ENCODE measurements at places on chromosomes 1 and 21.

GRCh38 chr1:52056163-52056936 is at the start of gene BTF3L4:
Gene BTF3L4 (plus strand): TSS chr1:52056295. CDS start chr1:52059848, 3,553 bp downstream.
- peak; percentile 92 for DNase-seq

DNA sequence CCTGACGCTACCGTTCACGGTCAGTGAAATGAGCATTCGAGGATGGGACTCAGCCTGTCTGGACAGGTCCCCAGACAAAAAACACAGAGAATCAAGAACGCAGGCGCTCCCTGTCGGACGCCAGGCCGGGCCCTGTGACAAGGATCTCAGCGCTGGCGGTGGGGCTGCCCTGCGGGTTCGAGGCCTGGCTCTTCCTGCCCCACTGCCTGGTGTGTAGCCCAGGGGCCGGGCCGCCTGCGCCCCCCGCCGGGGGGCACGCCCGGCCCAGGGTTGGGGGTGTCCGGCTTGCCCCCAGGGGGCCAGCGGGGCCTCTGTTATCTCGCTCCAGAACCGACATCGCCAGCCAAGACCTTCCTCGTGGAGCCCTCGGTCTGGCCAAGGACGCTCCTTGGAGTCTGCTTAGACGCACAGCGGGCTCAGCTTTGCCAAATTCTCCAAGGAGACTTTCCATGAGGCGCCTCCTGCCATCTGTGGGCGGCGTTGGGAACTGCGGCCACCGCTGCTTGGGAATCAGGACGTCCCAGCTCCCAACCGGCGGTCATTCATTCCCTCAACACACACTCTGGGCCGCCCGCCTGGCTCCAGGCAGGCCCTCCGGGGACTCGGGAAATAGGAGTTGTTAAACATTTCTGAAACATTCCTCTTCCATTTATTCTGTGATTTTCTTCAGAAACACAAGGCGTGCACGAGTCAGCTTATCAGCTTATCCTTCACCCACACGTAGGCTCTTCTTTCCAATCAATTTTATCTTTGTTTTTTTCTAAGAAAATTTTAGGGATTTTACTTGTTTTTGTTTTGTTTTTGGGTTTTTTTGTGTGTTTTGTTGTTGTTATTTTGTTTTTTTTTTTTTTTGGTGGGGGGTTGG is 11.3 kb upstream of the RIPK4 start:
- peak; percentile 87 for DNase-seq

GRCh38 chr1:31609514-31610118 is 7.9 kb upstream of the HCRTR1 start:
- DNase-seq = no peak

DNA sequence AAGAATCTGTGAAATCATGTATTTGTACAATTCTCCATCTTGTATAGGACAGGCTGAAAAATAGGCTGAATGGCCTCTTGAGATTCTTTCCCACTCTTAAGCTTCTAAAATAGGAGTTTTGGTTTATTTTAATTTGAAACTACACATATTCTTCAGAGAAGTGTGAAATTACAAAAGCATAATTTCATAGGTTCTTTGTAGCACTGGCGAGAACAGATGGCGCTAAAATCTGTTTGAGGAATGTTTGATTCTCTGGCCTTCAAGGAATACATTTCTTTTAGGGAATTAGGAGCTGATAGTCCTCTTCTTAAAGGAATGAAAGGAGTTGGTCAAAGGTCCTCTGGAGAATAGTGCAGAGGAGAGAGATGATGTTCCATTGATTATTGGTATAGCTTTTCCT is 44.9 kb downstream of the CC2D1B start:
- DNase-seq = no peak

DNA sequence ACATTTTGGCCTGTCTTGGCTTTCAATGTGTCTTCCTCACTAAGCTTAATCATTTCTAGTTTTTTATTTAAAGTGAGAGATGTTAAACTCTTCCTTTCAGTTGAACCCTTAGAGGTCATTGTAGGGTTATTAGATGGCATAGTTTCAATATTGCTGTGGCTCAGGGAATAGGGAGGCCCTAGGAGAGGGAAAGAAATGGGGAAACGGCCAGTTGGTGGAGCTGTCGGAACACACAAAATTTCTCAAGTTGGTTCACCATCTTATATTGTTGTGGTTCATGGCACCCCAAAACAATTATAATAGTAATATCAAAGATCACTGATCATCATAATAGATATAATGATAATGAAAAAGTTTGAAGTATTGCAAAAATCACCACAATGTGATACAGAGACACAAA is 31.4 kb upstream of the KAZN start:
- DNase-seq = peak; percentile 49

DNA sequence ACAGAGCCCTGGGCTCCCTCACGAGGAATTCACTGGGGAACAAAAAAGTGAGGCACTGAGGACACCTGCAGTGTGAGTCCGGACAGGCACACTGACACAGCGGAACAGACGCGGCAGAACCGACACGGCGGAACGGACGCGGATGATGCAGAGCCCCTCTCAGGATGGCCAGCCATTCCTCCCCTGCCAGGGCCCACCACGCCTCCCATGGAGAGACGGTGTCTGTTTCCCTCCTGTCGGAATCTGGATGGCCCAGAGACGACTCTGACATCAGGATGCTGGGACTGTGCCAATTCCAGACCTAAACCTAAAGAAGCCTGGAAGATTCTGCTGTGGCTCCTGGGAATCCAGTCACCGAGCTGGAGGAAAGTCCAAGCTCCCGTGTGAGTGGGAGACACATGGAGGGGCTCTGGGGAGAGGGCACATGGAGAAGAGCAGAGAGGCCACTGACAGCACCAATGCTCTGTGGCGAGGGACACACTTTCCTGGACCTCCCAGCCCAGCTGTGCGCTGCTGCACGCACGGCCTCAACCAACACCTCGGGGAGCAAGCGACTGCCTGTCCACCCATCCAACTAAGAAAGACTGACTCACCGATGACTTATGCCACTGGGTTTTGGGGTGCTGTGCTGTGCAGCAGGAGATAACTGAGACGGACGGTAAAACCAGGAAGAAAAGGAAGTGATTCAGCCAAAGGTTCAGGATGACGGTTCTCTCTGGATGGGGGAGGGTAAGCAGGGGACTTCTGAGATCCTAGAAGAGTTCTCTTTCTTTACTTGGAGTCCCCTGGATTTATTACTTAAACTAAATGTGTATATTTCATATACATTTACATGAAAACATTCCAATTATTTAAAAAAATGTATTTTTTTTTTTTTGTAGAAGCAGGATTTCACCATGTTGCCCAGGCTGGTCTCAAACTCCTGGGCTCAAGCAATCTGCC is 23.3 kb downstream of the ZBTB17 start:
- no peak for DNase-seq

- DNase-seq = no peak
Measured at GRCh38 chr1:63758791-63759190, 15.0 kb upstream of the ROR1 start.

- DNase-seq = no peak
Measured at GRCh38 chr1:42937141-42937696, 21.4 kb downstream of the SLC2A1 start.

- no peak for DNase-seq
Measured at GRCh38 chr1:198357937-198358336, 182.5 kb downstream of the ATP6V1G3 start.

DNA sequence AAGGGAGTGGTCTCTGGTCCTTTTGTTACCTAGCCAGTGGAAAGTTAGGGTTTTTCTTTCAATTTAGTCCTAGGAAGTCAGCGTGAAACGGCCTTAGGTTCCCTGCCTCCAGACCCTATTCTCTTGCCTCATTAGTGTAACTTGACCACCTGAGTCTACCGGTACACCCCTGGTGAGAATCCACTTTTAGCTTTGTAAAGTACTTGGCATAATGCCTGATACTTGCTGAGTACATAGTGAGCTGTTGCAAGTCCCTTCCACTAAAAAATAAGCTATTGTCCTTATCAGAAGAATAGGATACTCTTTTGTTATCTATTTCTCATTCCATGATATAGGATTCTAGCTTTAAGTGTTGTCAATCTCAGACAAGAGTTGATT is 228.8 kb downstream of the ST6GALNAC3 start:
- DNase-seq = no peak

GRCh38 chr1:19062258-19063029 is 106.0 kb upstream of the IFFO2 start:
- DNase-seq = no peak

DNA sequence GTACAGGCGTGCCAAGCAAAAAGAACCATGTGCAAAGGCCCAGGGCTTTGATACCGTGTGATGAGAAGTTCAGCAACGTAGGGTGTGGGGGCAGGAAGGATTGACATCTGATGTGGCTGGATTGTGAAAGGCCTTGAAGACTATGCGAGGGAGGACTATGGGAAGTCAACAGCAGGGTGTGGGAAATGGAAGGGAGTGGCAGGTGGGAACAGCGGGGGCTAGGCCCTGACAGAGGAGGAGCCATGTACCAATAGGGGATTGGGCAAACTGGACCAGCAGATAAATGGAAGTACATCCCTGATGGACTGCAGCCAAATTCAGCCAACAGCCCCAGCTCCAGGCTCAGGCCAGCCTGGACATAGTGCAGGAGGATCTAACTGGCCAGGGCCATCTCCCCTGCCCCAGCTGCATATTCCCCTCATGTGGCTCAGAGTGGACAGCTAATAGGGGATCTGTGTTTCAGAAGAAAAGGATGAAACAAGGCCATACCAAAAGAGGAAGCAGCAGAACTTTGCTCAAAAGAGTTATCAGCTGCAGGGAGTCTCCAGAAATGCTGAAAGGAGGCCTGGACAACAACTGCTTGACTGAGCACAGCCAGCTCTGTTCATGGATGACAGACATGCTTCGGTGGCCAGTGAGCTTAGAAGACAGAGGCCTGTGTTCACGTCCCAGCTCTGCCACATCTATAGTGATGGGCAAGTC is 140.2 kb upstream of the SGIP1 start:
- DNase-seq = no peak

DNA sequence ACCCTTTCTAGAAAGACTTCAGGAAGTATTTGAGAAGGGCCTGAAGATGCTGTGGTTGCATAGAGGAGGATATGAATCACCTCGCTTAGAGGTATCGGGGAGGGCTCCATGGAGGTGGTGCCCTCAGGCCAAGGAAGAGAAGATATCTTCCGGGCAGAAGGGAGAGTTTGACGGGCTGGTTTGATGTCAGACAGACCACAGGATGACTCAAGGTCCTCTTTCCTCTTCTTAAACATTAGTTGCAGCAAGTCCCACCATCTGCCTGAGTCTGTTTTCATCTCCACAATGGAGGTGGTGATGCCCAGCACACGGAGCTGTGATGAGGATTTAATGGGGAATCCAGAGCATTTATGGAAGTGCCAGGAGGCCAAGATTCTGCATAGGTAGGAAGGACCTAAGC is 25.1 kb upstream of the RUNX3 start:
- peak; percentile 15 for DNase-seq

DNA sequence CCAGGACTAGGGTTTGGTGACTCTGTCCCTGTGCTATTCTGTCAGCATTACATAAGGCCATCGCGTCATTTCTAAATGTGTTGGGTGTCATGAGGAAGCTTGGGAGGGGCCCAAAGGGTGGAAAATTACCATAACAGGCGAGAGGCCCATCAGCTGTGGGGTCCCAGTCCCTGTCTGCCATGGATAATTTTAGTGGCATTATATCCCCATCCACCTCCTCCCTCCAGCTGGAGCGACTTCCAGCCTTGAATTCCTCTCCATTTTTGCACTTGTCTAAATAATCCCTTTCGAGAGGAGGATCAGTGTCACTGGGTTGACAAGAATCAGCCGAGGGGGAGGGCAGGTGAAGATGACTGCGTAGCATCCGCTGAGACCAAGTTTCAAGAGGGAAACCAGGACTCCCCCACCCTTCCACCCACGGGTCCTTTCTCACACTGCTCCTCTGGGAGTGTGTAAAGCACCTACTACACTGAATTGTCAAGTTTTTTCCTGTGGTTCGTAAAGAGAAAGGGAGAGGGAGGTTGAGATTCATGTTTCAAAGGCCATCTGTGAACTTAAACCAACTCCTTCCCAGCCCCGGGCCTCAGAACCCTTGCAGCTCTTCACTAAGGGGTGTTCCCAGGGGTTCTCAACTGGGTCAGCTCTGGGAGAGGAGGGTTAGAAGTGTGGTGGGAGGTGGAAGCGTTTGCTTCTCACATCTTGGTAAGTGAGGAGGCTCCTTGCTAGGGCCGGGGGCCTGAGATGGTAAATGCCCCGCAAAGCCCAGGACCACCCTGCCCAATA is 29.2 kb downstream of the VASH2 start:
- DNase-seq = no peak

DNA sequence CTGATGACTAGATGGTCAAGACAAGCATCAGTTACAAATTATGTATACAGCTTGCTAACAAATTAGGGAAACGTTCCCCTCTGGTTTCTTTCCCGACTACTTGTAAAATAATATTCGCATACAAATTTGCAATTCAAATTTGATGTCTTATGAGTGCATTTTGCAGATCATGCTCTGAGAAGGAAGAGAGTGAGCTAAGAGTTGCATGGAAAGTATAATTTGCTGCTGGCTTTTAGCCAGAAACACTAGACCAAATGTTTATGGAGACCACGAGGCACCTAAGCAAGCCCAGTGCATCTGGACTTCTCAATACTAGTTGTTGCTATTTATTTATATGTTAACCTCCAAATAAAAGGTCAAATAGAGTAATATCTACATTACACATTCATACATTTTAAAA is 216.0 kb downstream of the SMYD3 start:
- no peak for DNase-seq

- DNase-seq = peak; percentile 53
Measured at GRCh38 chr1:163361123-163361934, 39.6 kb downstream of the NUF2 start.

- DNase-seq = no peak
Measured at GRCh38 chr1:56190806-56191365, 388.5 kb downstream of the PLPP3 start.

- peak; percentile 67 for DNase-seq
Measured at GRCh38 chr1:86380257-86380861, 15.8 kb downstream of the ODF2L start.

GRCh38 chr1:225835856-225836255 is 25.9 kb downstream of the EPHX1 start:
- no peak for DNase-seq

DNA sequence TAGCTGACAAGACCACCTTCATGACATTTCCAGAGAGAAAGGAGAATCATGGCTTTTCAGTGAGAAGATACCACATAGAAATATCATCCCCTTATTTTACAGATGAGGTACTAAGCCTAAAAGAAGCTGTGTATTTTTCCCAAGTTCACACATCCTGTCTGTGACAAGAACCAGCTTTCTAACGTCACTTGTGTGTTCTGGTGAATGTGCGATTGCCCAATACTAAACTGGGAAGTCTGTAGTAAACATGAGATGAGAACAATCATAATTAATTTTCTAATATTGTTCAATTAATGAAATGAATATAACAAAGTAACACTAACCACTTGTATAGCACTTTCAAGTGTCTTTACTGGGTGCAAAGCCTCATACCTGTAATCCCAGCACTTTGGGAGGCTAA is 46.0 kb downstream of the PTGER3 start:
- DNase-seq = no peak

GRCh38 chr21:36111238-36111637 is 23.6 kb upstream of the CBR3 start:
- DNase-seq = no peak

- DNase-seq = no peak
Measured at GRCh38 chr1:114719424-114719787, 2.8 kb upstream of the NRAS start.
